ENCODE measurements at places on chromosomes 2 and 18. TPM values are rescaled to one million over a fixed set of nuclear protein-coding genes. Genes with fewer than 3 reads are reported as not detected.

Gene CTNNA2
- total RNA-seq, result not detected

- DNase-seq, result peak; percentile 87
Measured at GRCh38 chr2:222433332-222434173, 9.2 kb downstream of the SGPP2 start.

DNA sequence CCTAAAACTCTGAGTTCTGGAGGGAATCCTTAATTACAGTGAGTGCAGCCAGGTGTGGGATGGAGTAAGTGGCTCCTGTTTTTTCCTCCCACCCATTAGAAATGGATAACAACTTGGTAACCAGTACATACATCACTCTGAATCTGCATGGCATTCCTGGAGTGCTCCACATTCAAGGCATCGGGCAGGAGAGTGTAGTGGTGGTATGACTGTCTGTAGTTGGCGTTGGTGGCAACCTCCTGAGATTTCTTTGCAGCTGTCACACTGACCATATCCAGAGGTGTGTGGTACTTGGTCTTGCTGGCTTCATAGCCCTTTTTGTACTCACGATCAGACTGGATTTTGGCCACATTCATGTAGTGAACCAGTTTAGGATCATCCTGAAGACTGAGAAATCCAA lies 68.3 kb downstream of the NEB start:
- DNase-seq, result no peak

DNA sequence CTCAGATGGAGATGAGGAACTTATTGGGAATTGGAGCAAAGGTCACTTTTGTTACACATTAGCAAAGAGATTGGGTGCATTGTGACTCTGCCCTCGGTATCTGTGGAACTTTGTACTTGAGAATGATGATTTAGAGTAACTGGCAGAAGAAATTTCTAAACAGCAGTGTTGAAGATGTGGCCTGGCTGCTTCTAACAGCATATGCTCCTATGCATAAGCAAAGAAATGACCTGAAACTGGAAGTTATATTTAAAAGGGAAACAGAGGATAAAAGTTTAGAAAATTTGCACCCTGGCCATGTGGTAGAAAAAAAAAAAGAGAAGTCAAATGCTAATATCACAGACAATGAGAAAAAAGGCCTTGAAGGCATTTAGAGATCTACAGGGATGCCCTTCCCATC lies 256.8 kb upstream of the ZC3H15 start:
- DNase-seq, result no peak

DNA sequence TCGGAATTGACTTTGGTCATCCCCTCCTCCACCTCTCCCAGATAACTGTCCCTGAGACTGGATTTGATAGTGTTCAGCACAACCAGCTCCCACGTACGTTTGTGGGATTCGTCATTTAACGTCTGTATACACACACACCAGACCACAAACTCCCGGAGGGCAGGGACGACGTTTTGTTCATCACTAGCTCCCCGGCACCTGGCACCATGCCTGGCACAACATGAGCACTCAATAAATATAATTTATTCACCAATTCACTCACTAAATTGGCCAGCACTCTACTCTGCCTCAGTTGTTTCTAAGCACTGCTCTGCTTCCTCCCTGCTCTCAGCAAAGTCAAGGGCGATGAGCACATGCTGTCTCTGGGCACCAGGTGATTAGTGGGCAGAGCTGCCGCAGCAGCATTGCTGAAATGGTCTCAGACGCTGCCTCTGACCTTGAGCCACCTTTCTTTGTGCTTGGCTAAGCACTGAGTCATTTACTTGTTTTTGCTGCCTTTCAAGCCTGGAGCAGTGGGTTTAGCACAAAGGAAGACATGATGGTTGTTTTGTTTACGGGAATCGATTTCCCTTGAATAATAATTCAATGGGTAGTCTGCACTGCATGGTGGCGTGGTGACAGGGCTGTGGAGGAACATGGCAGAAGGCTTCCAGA lies 19.3 kb upstream of the LOXHD1 start:
- DNase-seq, result no peak

Gene C2orf81
- total RNA-seq, result 3.9 TPM

Gene CNOT11
- total RNA-seq, result 64.9 TPM

- DNase-seq, result no peak
Measured at GRCh38 chr18:72849671-72850070, 18.1 kb downstream of the NETO1 start.

DNA sequence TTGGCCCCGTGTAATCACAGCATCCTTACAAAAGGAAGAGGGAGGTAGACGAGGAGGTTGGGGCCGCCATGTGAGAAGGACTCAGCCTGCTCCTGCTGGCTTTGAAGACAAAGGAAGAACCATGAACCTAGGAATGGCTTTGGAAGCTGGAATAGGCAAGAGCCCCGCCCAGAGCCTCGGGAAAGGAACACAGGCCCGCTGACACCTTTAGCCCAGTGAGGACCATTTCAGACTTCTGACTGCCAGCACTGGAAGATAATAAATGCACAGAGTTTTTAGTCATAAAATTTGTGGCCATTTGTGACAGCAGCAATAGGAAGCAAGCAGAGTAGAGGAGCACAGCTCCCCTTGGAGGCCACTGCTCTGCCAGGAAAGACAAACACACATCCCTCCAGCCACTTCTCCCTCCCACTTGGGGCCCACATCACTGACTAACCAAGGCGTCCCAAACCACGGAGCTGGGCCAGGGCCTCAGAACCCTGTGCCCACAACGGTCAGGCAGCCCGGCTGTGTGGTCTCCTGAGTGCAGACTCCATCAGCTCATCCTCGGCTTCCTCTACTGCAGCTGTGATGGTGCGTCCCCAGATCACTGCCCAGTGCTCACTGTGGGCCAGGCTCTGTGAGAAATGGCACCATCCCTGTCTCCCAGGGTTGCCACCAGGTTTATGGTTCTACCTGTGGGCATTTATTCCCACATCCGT lies 39.7 kb downstream of the TFCP2L1 start:
- DNase-seq, result no peak

DNA sequence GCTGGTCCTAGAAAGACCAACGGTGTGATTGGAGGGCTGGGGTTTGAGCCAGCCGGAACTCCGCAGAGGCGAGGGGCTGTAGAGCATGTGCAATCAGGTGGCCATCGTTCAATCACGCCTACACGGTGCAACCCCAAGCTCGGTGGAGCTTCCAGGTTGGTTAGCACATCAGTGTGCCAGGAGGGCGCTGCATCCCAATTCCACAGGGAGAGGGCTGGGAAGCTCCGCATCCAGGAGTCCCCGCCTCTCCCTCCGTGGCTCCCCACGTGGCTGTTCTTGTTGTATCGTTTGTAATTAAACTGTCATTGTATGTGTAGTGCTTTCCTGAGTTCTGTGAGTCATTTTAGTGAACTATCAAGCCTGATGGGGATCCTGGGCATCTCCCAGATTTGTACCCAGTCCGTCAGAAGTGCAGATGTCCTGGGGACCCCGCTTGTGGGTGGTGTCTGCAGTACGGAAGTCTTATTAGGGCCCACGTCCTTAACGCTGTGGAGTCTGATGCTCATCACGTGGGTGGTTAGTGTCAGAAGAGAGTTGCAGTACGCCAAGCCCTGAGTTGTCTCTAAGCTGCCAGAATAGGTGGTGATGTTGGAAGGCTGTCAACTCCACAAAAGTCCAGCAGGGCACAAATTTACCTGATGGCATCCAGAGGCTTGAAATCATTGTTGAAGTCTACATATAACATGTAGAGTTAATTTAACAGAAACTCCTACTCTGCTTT lies 20.6 kb upstream of the AMMECR1L start:
- no peak for DNase-seq

GRCh38 chr2:152406119-152406835 lies 71.3 kb downstream of the FMNL2 start:
- no peak for DNase-seq

DNA sequence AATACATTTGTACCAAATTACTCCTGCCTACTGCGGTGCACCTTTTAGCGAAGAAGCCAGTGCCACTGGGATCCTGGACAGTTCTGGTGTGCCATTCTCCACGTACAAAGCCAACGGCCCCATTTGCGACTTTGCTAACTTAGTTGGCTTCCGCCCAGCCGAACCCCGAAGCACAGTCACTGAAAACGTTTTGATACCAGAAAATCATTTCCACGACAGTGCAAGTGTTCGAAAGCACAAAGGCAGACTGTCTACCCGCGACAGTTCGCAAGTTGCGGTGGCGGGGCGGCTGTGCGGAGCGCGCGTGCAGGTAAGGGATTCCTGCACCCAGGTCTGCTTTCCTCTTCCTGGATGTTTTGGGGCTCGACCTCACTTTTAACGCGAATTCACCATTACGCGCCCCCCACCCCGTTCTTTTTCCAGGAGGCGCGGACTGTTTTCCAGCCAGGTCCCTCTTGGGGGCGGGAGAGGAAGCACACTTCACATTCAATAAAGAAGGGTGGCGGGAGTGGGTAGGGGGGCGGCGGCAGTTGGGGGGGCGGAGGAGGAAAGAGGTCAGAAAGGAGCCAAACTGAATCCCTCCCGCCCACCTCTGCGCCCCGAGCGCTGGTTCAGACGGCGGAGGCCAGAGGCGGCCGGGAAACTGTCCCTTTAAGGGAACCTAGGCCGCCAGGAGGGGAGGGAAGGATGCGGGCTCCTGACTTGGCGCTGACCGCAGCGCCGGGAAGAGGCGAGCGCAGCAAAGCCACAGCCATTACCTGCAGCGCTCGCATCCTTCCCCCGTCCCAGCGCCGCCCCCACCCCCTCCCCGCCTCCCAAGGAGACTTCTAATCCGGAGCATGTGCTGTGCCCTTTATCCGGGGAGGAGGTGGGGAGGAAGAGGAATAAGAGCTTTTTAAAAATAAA lies 107.4 kb upstream of the KCTD1 start:
- DNase-seq, result peak; percentile 51

GRCh38 chr2:144520756-144521487 lies 1.0 kb upstream of the ZEB2 start:
- DNase-seq, result no peak

GRCh38 chr18:6576718-6577375 lies 152.7 kb upstream of the ARHGAP28 start:
- no peak for DNase-seq

DNA sequence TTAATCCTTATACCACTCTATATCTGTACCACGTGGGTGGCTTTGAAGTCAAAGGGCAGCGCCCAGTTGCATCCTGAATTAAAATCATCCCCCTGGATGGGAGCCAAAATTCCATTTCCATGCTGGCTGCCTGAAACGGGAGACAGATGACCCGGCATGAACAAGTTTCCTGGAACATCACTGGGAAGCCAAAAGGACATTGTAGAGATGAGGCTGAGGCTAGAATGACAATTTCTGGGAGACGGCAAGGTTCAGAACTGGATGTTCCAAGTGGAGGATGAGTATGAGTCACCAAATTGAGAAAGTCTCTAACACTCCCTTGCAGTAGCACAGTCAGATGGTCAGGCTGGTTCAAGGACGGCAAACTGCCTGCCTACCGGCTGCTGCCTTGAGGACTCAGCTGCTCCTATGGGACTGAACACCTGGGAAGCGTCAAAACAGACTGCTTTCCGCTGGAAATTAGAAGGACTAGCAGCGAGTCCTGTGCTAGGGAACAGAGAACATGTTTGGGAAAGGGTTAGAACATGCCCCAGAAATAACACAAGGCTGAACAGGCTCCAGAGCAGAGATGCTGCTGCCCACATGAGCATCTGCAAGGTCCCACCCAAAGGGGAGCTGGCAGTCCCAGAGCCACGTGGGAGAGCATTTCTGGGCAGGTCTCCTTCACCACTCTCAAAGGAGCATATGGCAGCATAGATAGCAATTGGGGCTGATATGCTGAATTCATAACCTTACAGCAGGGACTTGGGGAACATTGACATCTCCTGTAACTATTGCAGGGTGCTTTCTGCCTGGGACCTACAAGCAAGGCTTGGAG lies 32.0 kb downstream of the YPEL5 start:
- no peak for DNase-seq

Gene SLC23A3
- 9.9 TPM for total RNA-seq

DNA sequence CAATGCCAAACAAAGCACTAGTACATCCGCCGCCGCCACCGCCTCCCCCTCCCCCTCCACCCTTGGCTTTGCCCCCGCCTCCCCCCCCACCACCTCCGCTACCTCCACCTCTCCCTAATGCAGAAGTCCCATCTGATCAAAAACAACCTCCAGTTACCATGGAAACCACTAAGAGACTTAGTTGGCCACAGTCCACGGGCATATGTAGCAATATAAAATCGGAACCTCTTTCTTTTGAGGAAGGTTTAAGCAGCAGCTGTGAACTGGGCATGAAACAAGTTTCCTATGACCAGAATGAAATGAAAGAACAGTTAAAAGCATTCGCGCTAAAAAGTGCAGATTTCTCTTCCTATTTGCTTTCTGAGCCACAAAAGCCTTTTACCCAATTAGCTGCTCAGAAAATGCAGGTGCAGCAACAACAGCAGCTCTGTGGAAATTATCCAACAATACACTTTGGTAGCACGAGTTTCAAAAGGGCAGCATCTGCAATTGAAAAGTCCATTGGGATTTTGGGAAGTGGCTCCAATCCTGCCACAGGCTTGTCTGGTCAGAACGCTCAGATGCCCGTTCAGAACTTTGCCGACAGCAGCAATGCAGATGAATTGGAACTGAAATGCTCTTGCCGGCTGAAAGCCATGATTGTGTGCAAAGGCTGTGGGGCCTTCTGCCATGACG lies 168.0 kb downstream of the ASXL3 start:
- no peak for DNase-seq

Gene RAMP1
- 36.5 TPM for total RNA-seq

Gene VWA3B
- total RNA-seq, result not detected

DNA sequence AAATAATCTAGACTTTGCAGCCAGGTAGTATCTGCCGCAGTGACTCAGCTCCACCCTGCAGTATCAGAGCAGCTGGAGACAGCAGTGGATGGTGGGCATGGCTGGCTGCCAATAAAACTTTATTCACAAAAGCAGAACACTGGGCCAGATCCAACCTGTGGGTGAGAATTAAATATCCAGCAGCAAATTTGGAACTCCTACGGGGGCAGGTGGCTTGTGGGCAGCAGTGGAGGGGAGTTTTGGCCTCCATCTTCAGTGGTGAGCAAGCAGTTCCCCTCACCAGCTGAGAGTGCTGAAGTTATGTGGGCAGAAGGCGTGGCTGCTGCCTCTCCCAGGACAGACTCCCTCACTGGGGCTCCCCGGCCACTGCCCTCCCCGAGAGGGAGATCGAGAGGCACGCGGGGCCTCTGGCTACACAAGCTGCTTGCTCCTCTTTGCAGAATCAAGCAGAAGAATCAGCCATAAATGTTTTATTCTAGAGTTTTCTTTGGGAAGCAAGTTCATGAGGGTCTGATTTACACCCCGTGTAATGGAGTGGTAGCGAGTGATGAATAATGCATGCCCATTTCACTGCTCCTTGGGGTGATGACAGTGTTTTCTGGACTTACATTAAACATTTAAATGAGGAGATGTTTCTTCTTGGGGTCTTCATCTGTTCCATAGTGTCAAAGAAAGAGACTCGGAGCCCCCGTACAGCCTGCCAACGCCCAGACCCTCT lies 204.3 kb downstream of the SEPTIN10 start:
- DNase-seq, result no peak

Data from HT-29 (cell line).